ENCODE measurements at places on chromosomes 11 and 22.
A peak's percentile ranks its signal among the peaks of the same experiment; 100 is the strongest.

GRCh38 chr11:114773541-114774338, 95.4 kb downstream of the NXPE2 start:
- DNase-seq: no peak

GRCh38 chr11:107054391-107054790, 36.1 kb upstream of the GUCY1A2 start:
- no peak for DNase-seq

DNA sequence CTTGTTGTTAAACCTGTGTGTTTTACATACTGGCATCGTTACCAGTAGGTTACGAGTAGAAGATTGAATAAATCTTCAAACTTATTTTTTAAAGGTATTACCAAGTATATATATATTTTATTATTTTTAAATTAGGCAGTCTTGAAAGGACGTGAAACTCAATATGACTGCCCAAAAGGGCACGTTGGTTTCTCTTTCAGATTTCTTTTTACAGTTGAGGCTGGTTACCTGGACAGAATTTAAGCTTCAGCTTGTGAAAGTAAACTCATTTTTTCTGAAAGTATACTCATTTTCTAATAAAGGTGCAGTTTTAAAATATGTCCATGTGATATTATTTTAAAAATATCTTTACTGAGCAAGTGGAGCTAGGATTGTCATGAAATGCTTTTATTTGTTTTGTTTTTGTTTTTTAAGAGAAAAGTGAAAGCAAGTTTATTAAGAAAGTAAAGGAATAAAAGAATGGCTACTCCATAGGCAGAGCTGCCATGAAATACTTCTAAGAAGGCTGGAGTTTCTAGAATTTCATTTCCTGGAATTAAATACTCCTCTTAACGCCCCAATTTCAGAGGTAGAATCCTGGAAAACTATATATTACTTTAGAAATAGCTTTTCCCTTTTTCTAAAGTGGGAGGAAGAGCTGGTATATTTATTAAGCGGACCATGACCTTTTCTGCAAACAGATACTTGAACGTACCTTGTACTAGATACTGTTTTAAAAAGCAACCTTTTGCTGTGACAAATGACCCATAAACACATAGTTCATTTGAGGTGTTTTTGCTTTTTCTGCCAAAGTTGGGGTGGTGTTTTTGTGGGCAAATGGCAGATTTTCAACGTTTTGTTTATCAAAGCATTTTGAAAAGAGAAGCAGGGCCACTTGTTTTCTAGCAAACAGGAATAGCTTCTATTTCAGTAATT, 1.9 kb downstream of the FBXO7 start:
- DNase-seq: no peak

DNA sequence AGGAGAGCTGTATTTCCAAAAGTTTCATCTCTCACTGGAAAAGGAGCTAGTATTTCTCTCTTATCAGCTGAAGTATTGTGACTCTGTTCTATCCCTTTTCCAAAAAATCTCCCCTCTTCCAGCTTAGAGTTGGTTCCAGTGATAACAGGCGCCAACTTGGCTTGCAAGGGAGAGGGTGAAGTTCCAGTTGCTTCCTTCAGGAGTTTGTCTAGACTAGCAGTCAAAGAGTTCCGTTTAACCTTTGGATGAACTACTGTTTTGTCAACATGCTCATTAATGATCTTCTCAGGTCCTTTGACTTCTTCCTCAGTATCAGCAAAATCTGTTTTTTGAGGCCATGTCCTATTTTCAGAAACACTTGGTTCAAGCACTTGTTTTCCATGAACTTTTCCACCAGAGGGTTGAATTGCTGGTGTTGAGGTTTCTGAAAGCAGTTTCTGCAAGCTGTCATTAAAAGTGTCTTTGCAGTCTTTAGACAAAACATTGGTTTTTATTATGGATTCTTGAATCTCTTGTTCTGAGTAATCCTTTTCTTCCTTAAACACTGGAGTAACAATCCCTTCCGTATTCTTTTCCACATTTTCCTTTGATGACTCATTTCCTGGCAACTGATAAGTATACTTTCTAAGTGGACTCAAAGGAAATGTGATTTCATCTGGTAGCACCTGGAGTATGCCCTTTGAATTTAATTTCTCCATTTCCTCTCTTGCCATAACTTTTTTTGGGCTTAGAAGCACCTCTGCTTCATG, 39.7 kb upstream of the CCDC89 start:
- peak; percentile 85 for DNase-seq

DNA sequence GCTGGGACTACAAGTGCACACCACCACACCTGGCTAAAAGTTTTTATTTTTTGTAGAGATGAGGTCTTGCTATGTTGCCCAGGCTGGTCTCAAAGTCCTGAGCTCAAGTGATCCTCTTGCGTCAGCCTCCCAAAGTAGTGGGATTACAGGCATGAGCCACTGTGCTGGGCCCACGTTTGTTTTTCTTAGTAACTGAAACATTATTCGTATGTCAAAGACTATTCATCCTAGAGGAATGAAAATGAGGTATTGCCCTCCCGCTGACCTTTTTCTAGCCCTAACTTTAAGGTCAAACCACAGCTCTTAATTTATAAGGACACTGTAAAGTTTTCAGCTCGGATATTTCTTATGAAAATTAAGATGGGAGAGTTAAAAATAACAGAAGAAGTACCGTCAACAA, 33.2 kb upstream of the PAX6 start:
- DNase-seq: no peak

All from muscle of back (tissue), 13 donors.